ENCODE measurements at places on chromosomes 13 and 19.

DNA sequence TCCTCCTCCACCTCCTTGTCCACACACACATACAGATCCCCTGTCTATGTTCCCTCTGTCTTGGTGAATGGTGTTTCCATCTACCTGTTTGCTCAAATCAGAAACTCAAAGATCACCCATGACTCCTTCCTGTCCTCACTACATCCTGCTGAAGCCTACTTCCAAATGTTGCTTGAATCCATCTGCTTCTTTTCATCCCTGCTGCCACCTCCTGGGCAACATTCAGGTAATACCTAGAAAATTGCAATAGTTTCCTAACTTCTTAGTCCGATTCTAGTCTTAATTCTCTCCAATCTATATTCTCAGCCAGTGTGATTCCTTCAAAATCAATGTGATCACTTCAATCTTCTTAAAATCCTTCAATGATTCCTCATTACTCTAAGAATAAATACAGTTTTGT lies 155.5 kb upstream of the STARD13 start:
- no peak for DNase-seq

DNA sequence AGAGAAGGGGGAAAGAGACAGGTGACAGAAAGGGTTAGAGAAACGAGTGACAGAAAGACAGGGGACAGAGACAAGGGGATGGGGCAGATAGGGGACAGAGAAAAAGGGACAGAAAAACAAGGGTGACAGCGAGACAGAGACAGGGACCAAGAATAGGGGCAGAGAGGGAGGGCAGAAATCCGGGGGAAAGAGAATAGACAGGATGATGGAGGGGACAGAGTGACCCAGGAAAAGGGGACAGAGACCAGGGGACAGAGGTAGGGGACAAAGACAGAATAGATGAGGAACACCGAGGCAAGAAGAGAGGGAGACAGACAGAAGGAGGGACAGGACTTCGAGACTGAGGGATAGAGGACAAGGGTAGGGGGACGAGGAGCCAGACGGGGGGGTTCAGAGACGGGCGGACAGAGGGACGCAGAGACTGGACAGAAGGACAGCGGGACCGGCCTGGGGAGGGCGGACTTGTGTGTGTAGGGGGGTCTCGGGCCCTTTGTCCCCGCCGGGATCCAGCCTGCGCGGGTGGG lies 593 bp downstream of the CADM4 start:
- no peak for DNase-seq

- no peak for DNase-seq
Observed at GRCh38 chr19:29381353-29382203, 144.2 kb upstream of the VSTM2B start.

GRCh38 chr13:104289400-104289799 lies 1223.2 kb upstream of the SLC10A2 start:
- DNase-seq, result no peak

- no peak for DNase-seq
Observed at GRCh38 chr19:5956728-5957127, 21.2 kb downstream of the RANBP3 start.

GRCh38 chr19:57615346-57615745 lies 1.3 kb downstream of the ZNF134 start:
- DNase-seq, result no peak

GRCh38 chr13:114043421-114044053 lies 69.7 kb upstream of the C13orf46 start:
- no peak for DNase-seq
